ENCODE measurements at places on chromosomes 5 and 9. TPM values are rescaled to one million over a fixed set of nuclear protein-coding genes. Genes with fewer than 3 reads are reported as not detected.

DNA sequence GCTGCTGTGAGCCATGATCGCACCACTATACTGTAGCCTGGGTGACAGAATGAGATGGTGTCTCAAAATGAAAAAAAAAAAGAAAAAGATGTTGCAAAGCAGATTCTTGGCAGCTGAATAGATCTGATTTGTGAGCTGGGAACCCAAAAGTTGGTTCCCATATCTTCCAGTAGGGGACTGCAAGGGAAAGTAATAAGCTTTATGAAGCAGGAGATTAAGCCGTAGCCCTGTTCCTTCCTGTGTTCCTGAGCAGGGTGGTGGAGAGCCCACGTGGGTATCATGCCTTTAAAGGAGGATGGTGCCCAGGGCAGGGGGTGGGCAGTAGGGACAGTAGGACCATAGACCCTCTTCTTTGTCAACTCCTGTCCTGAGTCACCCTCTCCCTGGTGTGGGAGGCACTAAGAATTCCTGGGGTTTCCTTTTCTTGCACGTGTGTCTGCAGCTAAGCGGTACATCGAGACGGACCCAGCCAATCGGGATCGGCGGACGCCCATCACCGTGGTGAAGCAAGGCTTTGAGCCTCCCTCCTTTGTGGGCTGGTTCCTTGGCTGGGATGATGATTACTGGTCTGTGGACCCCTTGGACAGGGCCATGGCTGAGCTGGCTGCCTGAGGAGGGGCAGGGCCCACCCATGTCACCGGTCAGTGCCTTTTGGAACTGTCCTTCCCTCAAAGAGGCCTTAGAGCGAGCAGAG is 37.9 kb downstream of the STOM start:
- DNase-seq: no peak

- no peak for DNase-seq
These were observed 718 bp upstream of the TMEM215 start for GRCh38 chr9:32782476-32783167.

DNA sequence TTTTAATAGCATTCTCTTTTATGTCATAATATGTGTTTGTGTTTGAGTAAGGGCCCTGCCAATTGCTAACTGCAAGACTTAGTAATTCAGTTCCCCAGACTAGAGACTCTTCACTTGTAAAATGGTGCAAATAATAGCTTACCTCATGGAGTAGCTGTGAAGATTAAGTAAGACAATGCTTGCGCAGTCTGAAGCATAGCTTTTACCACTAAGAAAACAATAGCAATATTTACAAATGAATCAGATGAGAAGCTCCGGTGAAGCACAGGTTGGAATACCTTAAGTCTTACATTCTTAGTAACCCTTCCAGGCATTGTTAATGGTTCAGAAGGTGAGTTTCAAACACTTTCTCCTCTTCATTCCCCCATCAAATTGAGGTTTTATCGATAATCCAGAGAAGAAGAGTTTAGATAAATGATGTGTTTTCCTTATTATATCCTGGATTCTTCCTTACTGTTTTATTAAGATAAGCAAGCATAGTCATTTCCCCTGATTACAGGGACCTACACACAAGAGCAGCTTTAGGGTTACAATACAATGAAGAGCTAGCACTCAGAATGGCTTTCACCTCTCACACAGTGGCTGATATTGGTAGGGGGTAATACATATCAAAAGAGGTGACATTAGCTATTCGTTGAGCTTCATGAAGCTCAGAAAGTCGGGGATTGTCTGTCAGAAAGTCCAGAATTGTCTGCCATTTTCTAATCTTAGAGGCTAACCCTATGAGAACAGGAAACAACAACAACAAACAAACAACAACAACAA is 96.4 kb upstream of the EDIL3 start:
- no peak for DNase-seq

DNA sequence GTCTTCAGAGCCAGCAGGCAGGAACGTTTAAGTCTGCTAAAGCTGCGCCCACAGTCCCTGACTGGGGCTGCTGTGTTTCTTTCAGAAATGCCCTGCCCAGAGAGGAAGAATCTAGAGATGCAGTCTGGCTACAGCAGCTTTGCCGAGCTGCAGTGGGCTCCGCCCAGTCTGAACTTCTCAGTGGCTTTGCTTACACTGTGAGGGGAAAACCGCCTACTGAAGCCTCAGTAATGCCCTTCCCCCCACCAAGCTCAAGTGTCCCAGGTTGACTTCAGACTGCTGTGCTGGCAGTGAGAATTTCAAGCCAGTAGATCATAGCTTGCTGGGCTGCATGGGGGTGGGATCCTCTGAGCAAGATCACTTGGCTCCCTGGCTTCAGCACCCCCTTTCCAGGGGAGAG is 78.4 kb downstream of the SREK1 start:
- DNase-seq: no peak

DNA sequence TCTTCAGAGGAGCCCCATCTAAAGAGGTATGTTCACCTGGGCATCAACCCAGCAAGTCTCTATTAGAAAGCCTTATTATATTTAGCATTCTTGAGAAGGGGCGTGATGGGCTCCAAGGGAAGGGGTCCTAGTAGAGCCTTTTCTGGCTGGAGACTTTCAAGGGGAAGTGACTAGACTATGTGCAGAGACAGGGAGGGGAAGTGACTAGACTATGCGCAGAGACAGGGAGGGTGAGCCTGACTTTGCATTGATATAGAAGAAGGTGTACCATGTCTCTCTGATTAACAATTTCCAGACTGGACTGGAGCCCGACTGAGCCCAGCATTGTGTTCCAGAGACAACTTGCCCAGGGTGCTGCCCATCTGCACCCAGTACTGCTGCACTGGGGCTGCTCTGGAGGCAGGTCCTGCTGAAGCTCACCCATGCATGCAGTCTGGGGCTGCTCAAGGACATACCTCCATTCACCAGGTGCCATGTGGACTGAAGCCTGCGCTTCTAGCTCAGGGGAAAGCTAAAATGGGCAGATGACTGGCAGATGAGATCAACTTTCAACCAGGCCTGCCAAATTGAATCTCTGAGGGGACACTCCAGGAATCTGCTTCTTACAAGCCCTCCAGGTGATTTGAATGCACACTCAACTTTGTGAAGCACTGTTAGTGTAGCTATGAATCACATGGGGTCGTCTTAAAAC is 83.0 kb upstream of the GNA14 start:
- no peak for DNase-seq

DNA sequence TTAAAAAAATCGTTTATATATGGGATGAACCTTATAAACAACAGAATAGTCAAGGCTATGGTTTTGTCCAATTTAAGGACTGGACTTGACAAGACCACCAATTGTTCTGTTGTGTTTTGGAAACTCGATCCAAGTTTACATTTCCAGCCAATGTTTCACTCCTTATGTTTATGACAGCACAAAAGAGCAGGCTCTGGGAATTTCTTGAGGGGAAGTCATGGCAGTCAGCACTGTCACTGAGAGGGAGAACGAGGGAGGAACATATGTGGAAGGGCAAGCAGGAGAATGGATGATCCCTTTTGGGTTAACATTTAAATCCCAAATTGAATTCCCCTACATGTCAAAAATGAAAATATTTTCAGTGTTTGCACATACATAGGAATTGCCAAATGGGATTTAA is 292.5 kb downstream of the MARCHF11 start:
- no peak for DNase-seq

MZB1 gene
- not detected for total RNA-seq

BRINP1 gene
- 2.5 TPM for total RNA-seq

All from epithelial cell of proximal tubule (primary cell).